ENCODE measurements at places on chromosomes 12 and 14.

DNA sequence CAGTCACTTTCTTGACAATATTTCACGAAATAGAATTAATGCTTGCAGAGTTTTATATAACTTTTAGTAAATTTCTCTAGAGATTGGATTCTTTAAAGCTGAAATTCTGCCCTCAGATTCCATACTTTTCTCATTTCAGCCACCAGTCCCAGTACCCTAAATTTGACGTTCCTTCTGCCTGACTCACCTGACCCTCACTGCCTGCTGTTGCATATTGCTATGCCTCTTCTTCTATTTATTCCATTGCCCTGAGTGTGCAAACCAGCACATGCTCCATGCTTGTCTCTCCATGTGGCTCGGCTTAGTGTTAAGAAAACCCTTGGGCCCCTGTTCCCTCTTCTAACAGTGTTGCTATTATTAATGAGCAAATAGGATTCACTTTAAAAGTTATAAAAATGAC, 533.3 kb downstream of the LRFN5 start:
- DNase-seq, result no peak

DNA sequence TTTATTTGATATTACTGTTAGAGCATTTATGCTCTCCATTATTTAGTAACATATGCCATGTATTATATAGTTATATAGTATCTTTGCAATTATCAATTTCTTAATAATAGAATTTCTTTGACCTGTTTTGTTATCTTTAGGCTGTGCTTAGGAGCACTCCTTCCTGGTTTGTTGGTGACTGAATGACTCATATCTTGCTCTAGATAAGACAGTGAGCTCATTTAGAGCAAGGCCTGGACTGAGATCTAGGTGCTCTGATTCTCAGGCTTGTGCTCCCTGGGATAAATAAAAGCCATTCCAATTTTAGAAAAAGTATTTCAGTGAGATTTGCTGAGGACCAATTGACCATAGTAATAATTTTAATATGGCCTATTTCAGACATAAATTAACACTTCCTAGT, 951.2 kb downstream of the FLRT2 start:
- DNase-seq, result no peak

- no peak for DNase-seq
These were observed 65.1 kb upstream of the SRSF5 start for GRCh38 chr14:69701857-69702256.

DNA sequence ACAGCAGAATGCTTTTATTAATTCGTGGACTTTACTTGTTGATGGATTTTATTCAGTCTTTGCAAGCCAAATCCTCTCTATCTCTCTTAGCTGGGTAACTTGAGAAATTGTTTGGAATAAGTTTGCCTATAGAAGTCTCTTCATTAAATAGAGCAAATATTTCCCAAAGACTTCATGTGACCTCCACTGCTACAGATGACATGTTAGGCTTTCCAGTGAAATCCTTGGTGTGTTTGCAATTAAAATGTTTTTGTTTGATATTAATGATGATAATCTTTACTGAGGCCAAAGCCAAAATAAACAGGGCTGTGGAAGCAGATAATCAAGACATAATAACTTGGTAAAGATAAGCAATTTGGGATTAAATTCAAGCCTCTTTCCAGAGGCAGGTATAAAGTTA, 4.4 kb downstream of the MYF6 start:
- DNase-seq, result no peak

DNA sequence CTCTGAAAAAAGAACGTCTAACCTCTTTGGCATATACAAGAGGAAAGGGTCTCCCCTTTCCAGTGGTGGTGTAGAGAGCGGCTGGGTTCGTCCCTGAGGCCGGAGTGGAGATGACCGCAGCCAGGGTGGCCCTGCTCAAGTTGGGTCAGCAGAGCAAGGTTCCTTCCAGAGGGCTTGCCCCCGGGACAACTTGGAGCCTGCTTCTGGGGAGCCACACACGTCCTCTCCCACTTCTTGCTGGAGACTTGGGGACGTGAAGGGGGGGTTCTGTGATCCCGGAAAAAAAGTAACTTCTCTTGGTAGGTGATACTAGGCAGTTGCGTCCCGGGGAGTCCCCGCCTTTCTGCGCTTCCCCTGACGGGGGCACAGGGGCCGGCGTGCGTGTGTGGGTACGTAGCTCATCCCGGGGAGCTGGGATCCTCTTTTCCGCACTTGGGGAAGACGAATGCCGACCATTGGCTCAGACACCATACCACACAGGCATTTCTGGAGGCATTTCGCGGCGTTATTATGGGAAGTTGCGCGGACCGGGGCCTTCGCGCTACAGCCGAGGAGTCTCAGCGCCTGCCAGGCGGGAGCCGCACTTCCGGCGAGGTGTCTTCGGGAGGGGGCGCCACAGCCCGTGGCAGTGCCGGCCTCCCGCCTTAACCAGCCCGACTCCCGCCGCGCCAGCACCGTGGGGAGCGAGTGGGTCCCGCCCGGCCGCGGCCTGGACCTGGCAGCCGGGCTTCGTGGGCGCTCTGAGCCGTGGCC, 14.8 kb upstream of the PAX9 start:
- no peak for DNase-seq

GRCh38 chr12:4145990-4146859, 127.3 kb upstream of the CCND2 start:
- DNase-seq, result no peak

- peak; percentile 9 for DNase-seq
These were observed 484 bp downstream of the ALKBH1 start for GRCh38 chr14:77707355-77707723.

DNA sequence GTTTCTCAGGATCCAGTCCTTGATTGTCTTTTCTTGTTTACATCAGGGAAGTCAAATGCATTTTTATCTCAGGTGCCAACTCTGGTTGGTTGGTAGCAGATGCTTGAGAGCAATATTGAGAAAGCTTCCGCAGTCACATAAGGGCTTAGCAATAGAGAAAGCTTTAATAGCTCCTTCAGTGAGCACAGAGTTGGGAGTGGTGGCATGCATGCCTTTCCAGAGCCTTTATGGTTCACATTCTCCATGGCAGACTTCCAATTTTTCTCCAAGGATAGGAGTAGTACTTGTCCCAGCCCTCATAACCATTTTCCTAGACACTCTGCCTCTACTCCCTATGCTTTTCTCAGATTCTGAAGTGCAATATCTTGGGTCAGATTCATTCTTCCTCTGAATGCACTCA, 280.4 kb downstream of the AEBP2 start:
- no peak for DNase-seq

Measured in AG04449 (cell line).